ENCODE measurements at places on chromosomes 5 and 9.

DNA sequence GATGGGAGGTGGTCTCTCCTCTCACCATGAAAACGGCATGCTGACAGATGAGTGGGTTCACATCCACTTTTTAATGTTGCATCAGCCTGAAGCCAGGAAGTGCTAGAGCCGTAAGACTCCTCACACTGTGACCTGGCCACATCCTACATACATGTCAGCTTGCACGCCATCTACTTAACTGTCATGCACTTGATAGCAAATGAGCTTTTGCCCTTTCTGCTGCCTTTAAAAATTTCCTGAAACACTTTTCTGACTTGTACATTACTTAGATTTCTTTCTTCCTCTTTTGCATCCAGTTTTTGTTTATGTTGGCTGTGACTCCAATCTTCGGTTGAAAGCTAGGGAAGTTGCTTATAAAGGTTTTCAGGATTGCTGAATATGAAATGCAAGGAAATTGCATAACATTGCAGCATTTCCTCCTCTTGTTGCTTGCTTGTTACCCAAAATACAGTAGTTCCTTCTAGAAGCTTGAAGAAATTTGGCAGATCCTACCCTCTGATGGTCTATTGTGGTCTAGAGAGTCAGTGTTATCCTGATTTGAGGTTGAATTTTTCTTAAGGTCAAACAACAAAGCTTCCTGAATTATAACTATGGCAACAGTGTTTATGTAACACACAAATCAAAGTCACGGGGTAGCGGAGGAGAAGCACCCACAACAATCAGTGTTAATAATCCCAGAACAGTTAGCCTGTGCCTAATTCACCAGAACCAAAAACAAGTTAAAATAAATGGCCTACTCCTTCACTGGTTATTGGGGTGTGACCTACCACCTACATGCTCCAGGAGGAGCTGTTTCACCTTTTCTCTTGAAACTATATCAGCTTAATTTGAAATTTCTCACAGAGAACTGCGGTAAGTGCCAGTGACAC, 232.5 kb downstream of the ARHGAP26 start:
- peak; percentile 60 for DNase-seq

DNA sequence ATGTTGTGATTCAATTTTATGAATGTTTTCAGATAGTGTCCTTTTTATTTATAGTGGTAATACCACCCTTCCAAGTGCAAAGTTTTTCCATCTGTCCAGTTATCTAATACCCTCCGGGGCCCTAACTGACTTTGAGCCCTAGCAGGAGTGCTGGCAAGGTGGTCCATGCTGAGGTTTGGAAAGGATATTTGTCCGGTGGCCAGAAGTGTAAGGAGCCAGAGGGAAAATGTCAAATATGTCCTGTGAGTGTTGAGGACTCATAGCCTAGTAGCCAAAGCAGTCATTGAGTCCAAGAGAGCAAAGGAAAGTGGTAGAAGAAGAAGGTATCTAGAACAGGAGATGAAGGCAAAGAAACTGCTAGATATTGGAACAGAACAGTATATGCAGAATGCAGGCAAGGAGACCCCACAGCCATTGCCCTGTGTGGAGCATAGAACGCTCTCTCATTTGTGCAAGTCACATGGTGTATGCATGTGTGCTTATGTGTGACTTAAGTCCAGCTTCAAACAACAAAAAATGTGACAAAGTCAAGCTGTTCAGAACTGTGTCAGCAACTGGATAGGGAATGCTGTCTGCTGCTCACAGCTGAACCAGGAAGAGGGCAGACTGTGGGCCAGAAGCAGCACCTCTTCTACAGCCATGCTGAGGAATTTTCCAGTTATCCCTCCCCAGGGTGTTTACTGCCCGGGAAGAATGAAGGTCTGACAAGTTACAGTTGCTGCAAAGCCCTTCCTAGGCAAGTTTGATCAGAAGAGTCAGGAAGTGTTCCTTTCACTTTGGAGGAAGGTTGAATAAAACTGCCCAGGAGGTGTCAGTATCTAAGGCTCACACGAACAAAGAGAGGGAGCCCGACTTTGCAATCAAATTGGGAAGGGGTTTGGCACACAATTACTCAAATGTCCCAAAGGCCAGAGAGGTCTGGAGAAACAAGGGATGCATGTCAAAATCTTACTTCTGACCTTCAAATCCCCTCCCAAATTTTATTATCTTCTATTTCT, 463.3 kb upstream of the DMAC1 start:
- no peak for DNase-seq

DNA sequence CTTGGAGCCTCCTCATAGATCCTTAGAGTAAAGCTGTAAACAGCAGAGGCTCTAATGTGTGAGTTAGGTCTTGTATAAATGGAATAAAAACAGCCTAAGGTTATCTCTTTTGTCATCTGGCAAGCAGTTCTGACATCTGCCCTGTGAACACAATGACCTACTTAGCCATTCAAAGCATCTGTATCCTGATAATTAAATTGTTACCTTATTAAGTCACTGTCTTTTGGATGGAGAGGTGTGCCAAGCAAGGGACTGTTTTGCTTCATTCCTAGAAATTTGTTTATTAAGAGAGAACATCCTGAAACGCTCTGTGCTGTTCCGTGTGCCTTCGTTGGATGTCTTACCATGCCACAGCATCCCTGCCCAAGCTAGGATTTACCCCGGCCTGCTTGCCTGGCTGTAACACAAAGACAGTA, 1.5 kb downstream of the LSM11 start:
- DNase-seq, result no peak

GRCh38 chr9:1024112-1024511, 26.0 kb upstream of the DMRT2 start:
- no peak for DNase-seq

- no peak for DNase-seq
Observed at GRCh38 chr9:130536701-130537107, 42.7 kb upstream of the FUBP3 start.

GRCh38 chr9:17624571-17624970, 45.7 kb downstream of the SH3GL2 start:
- no peak for DNase-seq

- no peak for DNase-seq
Observed at GRCh38 chr5:177142098-177142611, 8.6 kb downstream of the NSD1 start.

GRCh38 chr9:14313951-14314423, at the start of gene NFIB:
NFIB (minus strand) TSS chr9:14314141; CDS start chr9:14313511, 630 bp downstream.
- no peak for DNase-seq

- no peak for DNase-seq
Observed at GRCh38 chr5:151451626-151452520, 4.5 kb downstream of the SLC36A1 start.

All from T-helper 22 cell (primary cell).